Skeletal muscle tissue (tissue), 5 donors: ENCODE measurements at places on chromosomes 2 and 18. TPM values are rescaled to one million over a fixed set of nuclear protein-coding genes. Genes with fewer than 3 reads are reported as not detected.

AUP1 gene
- 57.4 TPM for total RNA-seq

FRZB gene
- total RNA-seq, result 6.8 TPM

CYP26B1 gene
- 6.8 TPM for total RNA-seq

TRIM43 gene
- not detected for total RNA-seq

MYL1 gene
- total RNA-seq, result 6,507 TPM

CRYBA2 gene
- total RNA-seq, result not detected

CROCC2 gene
- under 0.01 TPM for total RNA-seq

HOXD1 gene
- 0.52 TPM for total RNA-seq

LRP1B gene
- total RNA-seq, result 2.6 TPM

EN1 gene
- 4.2 TPM for total RNA-seq

CRACDL gene
- total RNA-seq, result 0.52 TPM

SERPINB5 gene
- not detected for total RNA-seq

NEDD4L gene
- total RNA-seq, result 34.4 TPM

CFAP65 gene
- total RNA-seq, result not detected

WNT6 gene
- total RNA-seq, result not detected

MROH2A gene
- not detected for total RNA-seq

TNFAIP6 gene
- 13.0 TPM for total RNA-seq

NPPC gene
- total RNA-seq, result 5.7 TPM

SPDYA gene
- 1.0 TPM for total RNA-seq

ADGRF3 gene
- total RNA-seq, result not detected

C2orf78 gene
- not detected for total RNA-seq

MYO7B gene
- 1.0 TPM for total RNA-seq

MALL gene
- 8.9 TPM for total RNA-seq

BARD1 gene
- total RNA-seq, result 89.8 TPM

TDRD15 gene
- not detected for total RNA-seq

CYP27A1 gene
- 17.7 TPM for total RNA-seq

RPS27A gene
- 1,291 TPM for total RNA-seq

VWC2L gene
- total RNA-seq, result 0.52 TPM

ALPG gene
- not detected for total RNA-seq

EMILIN1 gene
- 61.6 TPM for total RNA-seq

GATA6 gene
- total RNA-seq, result 2.6 TPM

KRCC1 gene
- 11.5 TPM for total RNA-seq

GPR17 gene
- 1.0 TPM for total RNA-seq

UGT1A9 gene
- not detected for total RNA-seq

KLHL41 gene
- total RNA-seq, result 2,637 TPM

SNORC gene
- total RNA-seq, result under 0.01 TPM

STON1 gene
- 13.0 TPM for total RNA-seq

BCL11A gene
- 4.2 TPM for total RNA-seq

C2orf66 gene
- total RNA-seq, result not detected

ABCG5 gene
- not detected for total RNA-seq

CYS1 gene
- total RNA-seq, result 4.7 TPM

KIF5C gene
- 1.0 TPM for total RNA-seq

VIL1 gene
- total RNA-seq, result not detected

NETO1 gene
- total RNA-seq, result not detected

ADRA2B gene
- total RNA-seq, result 2.1 TPM

NR4A2 gene
- total RNA-seq, result 0.52 TPM

CTIF gene
- total RNA-seq, result 16.7 TPM

SPATA3 gene
- not detected for total RNA-seq

UBXN4 gene
- 41.8 TPM for total RNA-seq

POTEJ gene
- total RNA-seq, result not detected

ZNF892 gene
- total RNA-seq, result 4.7 TPM

SP100 gene
- 24.0 TPM for total RNA-seq

CHAC2 gene
- total RNA-seq, result 1.6 TPM

IL1F10 gene
- total RNA-seq, result not detected

TBR1 gene
- total RNA-seq, result not detected

KCNK3 gene
- 0.52 TPM for total RNA-seq

MOGAT1 gene
- total RNA-seq, result not detected

TRIM54 gene
- total RNA-seq, result 60.0 TPM

PLEKHB2 gene
- 46.4 TPM for total RNA-seq

CSRNP3 gene
- 18.8 TPM for total RNA-seq
